ENCODE measurements at places on chromosomes 3 and 15.

- DNase-seq: no peak
Observed at GRCh38 chr15:31160740-31161495, 59.4 kb upstream of the TRPM1 start.

GRCh38 chr3:95356764-95357501 lies 1294.1 kb downstream of the NSUN3 start:
- DNase-seq: no peak

GRCh38 chr3:52532838-52533622 lies 627 bp downstream of the NT5DC2 start:
- DNase-seq: peak; percentile 53

DNA sequence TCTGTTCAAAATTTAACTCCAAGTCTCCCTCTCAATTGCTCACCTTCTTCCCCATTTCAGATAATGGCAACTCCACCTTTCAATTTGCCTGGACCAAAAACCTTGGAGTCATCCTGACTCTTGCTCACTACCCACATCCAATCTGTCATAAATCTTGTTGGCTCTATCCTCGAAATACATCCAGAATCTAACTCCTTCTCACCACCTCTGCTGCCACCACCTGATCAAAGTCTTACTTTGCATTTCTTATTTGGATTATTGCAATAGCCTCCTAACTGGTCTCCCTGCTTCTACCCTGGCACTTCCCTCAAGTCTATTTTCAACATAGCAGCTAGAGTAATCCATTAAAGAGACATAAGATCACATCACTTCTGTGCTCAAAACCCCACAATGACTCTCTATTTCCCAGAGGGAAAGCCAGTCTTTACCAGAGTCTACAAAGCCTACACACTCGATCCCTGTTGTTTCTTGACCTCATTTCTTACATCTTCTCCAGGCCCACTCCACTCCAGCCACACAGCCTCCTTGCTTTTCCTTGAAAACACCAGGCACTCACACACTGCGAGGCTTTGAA lies 86.6 kb downstream of the GPR156 start:
- peak; percentile 60 for DNase-seq

GRCh38 chr15:28885630-28886430 lies at the start of gene APBA2:
APBA2 (plus strand) TSS chr15:28885974; CDS start chr15:29053885, 167,911 bp downstream.
- peak; percentile 61 for DNase-seq

DNA sequence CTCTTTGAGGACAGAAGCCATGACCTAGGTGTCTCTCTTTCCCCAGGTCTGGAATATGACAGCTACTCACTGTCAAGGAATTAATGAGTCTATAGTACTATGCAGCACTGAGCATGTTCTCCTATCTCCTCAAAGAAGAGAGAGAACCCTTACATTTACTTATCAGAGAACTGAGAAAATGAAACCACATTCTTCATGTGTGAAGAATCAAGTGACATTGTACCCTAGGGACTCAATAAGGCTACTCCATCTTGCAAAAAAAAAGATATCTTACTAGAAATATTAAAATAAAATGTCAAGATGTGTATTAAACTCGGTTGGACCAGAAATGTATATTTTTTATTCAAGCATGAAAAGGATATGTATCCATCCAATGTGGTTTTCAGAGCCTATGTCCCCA lies 133.2 kb upstream of the COL8A1 start:
- DNase-seq: peak; percentile 37

GRCh38 chr15:80216141-80216540 lies 35.9 kb downstream of the CTXND1 start:
- DNase-seq: no peak

DNA sequence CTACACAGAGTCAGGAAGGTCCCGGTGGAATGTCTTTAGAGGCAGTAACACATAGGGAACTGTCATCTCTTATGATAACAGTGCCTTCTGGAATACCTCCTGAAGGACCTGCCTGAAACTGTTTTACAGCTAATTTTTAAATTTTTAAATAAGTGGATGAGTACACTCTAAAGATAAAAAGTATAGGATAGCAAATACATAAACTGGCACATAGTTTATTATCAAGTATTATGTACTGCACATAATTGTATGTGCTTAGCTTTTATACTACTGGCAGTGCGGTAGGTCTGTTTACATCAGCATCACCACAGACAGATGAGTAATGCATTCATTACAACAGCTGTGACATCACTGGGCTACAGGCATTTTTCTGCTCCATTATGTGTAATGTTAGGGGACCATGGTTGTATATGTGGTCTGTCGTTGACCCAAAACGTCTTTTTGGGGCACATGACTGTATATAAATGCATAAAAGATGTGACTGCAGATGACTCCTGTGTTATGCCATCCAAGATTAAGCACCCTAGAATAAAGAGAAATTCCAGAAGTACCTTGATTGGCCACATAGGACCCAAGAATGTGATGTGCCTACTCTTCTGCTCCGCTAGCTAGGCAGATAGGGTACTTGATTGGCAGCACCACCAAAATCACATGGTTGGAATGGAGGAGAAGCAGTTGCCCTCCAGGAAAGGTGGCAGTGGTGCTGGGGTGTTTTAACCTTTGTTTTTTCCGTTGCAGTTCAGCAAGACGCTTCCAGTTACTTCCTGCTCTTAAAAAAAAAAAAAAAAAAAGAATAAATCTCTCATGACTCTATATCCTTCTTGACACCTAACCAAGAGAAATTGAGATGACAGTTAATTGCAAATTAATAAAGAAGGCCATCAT lies 3.3 kb downstream of the VPS8 start:
- DNase-seq: no peak

GRCh38 chr15:48426941-48427340 lies 95.7 kb downstream of the DUT start:
- no peak for DNase-seq

- DNase-seq: peak; percentile 14
Observed at GRCh38 chr3:89527736-89528305, 420.4 kb downstream of the EPHA3 start.

GRCh38 chr3:42489937-42490227 lies 12.6 kb upstream of the VIPR1 start:
- no peak for DNase-seq

DNA sequence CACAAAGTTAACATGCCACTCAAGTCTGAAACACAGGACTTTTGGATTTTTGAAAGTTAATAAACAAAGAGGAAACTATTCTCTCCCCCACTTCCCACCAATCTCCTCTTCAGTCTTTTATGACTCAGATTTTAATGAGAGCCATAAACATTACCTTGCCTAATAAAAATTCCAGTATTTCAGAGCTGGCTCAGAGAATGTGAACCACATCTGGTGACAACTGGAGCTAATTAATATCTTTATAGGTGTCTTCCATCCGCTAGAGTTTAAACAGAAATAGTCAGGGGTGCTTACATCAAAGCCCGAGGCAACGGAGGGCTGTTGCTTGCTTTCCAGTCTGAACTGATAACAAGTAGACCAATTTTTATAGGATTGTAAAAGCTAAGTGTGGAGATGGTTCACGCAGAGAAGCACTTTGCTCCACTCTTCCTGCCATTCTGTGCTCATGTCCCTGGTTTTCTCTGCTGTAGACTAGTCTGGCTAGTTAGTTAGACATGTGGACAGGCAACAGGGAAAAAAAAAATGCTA lies 363.6 kb downstream of the NR2F2 start:
- DNase-seq: no peak

DNA sequence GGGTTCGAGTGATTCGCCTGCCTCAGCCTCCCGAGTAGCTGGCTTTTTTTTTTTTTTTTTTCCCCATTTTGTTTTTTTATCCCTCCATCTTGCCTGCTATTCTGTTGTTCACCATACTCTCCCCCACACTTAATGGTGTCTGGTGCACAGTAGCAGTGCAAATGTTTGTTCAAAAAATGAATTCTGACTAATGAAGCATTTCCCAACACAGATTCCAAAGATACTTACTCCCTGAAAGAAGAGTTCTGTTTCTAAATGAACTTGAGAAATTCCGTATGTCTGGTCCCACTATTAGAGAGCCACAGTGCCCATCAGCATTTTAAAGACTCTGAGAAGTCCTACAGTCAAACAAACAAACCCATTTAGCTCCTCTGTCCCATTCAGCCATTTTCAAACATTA lies 9.5 kb downstream of the EDEM1 start:
- DNase-seq: no peak

DNA sequence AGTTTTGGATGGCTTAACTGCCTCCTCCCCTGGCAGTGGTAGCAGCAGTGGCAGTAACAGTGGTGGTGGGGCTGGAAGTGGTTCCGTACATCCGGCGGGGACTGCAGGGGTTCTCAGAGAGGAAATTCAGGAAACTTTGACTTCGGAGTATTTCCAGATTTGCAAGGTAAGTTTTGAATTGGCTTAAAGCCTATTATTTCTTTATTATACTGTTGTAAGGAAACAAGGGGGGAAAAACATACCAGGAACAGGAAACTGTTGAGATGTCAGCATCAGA lies 1.5 kb downstream of the STXBP5L start:
- no peak for DNase-seq

DNA sequence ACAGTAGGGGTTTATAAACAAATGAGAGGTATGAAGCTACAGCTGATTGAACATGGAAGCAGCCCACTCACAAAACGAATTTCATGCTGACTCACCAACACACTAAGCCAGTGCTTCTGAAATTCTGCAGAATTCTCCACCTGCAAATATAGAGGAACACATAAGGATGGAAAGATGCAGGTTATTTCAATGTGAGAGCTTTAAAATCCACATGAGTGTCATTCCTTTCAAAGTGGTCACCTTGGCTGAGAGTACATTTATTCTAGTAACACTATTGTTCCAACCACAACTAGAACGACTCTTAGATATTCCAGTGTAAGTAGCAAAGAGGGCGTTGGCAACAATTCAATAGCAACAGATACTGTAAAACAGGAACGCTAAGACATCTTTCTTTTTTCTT lies 189.9 kb upstream of the TSC22D2 start:
- DNase-seq: no peak

DNA sequence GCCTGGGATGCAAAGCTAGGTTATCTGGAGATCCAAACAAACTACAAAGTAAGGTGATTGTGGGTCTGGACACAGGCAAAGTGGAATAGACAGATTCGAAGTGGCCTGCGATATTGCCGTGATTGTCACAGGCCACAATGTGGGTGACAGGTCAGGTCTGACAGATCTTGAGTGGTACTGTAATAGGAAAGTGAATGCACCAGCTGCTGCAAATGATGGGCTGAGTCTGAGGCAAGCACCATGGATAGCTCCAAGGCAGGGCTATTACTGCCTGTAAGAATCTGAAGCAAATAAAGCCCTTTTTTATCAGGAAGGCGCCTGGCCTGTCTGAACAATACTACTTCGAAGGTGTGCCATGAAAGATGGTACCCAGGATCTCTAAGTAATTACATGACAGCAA lies 10.0 kb downstream of the ARMC8 start:
- peak; percentile 82 for DNase-seq

GRCh38 chr3:42182555-42182954 lies 83.4 kb downstream of the CCK start:
- DNase-seq: no peak

DNA sequence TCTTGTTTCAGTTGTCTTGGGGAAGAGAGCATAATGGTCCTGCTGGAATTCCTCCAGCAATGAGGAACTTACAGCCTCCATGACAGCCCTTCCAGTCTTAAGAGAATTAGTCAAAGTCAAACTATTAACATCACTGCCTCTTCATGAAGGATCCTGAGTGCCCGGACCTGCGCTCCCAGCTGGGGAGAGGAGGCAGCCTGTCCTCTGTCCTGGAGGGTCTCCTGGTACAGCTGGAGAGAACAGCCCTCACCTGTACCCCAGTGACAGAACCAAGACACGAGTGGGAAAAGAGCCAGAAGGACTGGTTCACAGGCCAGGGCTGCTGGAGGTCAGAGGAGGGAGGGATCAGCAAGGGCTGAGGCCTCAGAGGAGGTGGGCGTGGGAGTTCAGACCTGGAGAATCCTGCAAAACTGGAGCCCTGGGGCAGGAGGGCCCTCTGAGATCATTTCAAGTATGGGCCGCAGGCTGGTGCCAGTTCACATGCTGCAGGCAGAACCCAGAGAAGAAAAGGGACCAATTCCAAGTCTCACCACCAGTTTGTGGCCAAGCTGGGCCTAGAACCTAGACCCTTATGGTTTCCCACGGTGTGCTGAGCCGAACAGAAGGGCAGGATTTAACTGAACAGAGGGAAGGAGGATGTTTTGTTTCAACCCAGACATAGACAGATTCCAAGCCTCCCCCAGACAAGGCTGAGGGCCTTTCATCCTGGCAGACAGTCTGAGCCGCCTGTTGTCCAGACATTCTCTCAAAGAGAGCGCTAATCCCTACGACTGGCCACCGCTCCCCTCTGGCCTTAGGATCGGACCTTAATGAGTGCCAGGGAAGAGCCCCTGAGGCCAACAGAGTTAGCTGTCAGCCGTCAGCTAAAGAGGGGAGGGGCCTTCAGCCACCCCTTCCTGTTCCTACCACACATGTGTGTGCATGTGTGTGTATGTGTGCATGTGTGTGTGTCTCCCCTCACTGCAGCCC lies 18.2 kb downstream of the LOXL1 start:
- DNase-seq: no peak

GRCh38 chr15:37921527-37922385 lies 12.7 kb upstream of the TMCO5A start:
- DNase-seq: peak; percentile 45

Data from OCI-M1 (cell line).